Activated CD4-positive, alpha-beta T cell treated with anti-CD3 and anti-CD28 coated beads, Interleukin-2, amount 10 ng/mL, durations not matched to agents 7 days and 5 days (primary cell): ENCODE measurements at places on chromosomes 4 and X.

DNA sequence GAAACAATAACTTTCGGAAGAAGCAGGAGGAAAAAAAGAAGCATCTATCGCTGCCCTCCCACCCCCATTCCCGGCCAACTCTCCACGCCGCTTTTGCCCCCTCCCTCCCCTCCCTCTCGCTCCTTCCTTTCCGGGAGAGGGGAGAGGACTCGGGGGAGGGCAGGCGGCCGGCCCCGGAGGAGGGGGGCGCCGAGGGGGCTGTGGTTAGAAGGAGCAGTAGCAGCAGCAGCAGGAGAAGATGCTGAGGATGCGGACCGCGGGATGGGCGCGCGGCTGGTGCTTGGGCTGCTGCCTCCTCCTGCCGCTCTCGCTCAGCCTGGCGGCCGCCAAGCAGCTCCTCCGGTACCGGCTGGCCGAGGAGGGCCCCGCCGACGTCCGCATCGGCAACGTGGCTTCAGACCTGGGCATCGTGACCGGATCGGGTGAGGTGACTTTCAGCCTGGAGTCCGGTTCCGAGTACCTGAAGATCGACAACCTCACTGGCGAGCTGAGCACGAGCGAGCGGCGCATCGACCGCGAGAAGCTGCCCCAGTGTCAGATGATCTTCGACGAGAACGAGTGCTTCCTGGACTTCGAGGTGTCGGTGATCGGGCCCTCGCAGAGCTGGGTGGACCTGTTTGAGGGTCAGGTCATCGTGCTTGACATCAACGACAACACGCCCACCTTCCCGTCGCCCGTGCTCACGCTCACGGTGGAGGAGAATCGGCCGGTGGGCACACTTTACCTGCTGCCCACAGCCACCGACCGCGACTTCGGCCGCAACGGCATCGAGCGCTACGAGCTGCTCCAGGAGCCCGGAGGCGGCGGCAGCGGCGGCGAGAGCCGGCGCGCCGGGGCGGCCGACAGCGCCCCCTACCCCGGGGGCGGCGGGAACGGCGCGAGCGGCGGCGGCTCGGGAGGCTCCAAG is 1.3 kb downstream of the PCDH7 start:
- DNase-seq = no peak

DNA sequence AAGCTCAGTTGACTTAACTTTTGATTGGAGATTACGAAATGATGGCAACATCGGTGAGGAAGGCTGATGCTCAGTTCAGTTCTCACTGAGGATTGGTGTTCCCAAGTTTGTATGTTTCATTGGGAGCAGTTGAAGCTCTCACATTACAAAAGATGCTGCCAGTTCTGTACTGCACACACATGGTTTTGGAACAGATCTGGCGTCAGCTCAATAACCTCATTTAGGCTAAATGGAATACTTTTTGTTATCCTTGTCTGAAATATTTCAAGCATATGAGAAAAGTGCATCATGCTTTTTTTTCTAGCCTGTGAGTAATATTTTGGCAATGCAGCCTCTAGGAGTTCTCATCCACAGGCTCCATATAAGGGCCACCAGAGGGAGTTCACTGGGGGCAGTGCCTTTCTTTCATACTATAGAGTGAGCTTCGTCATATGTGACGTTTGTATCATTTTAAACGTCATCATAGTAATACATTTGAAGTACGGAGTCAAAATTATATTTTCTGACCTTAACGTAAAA is 4.1 kb downstream of the ENPEP start:
- no peak for DNase-seq

DNA sequence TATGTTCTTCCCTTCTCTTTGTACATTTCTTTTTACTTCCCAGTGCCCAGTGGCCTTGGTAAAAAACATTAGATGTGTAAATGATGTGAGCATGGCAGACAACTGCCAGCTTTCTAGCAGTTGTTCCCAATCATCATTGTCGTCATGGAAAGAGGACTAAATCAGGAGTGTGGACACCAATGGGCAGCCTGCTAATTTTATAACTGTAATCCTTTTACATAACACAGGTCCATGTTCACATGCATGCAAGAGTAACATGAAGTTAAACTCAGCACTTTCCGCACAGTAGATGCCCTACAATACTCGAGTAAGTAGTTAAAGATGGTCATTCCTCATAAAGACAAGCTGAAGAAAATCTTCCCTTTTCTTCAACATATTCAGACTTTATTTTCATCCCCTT is 23.4 kb upstream of the G3BP2 start:
- DNase-seq = no peak

DNA sequence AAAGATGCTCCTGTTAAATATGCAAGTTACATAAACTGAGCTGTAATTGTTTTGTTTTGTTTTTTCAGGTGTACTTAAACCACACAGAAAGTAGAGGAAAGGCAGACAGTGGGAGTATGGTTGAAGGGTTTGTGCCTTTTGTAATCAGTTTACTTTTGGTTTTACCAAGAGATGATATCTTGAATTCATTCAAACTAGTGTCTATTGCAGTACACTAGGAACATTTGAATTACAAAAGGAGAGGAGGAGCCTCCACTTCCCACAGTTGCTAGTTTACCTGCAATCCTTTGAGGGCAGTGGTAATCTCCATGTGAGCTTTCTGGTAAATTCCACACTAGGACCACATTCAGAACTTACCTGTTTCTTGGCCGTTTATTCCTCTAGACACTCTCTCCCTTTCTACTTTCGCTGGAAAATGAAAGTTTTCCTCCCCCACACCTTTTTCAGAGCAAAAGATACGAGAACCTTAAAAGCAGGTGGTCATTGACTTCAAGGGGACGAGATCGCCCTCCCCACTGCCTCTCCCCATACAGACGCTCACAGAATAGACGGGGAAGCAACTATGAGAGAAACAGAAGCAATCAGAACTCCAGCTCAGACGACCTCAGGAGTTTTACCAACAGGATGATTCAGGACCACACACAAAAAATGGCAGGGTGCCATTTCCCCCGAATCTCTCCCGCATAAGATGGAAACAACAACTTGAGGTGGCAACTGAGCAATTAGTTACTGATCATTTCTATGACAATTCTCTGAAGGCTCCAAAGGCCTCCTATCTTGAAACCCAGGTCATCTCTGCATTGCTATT is 3.3 kb downstream of the RBM47 start:
- no peak for DNase-seq
